Subcutaneous preadipocyte (primary cell): ENCODE measurements at places on chromosomes 13 and 19. TPM values are rescaled to one million over a fixed set of nuclear protein-coding genes. Genes with fewer than 3 reads are reported as not detected.

SIGLEC11 gene
- not detected in 2 replicates for total RNA-seq

LILRB1 gene
- not detected in 2 replicates for total RNA-seq

CYSLTR2 gene
- total RNA-seq: not detected in 2 replicates

SLC10A2 gene
- total RNA-seq: not detected in 2 replicates

ZNF845 gene
- total RNA-seq: 4.8 and 6.6 TPM in 2 replicates

TSPAN16 gene
- not detected in 2 replicates for total RNA-seq

SELENOV gene
- not detected in 2 replicates for total RNA-seq

CATSPERD gene
- not detected in 2 replicates for total RNA-seq

TMEM38A gene
- 0.73 and 0.78 TPM in 2 replicates for total RNA-seq

ATP8A2 gene
- under 0.01 TPM in 1 of 2 replicates, not detected in the other for total RNA-seq

CCDC122 gene
- total RNA-seq: 5.3 and 6.6 TPM in 2 replicates

CD209 gene
- not detected in 2 replicates for total RNA-seq

COX6B2 gene
- total RNA-seq: not detected in 2 replicates

ZNF93 gene
- 3.9 and 4.8 TPM in 2 replicates for total RNA-seq

KCNRG gene
- total RNA-seq: 2.6 and 3.7 TPM in 2 replicates

TIMM29 gene
- 21.7 and 28.3 TPM in 2 replicates for total RNA-seq

CYP4F2 gene
- not detected in 2 replicates for total RNA-seq

CACNA1A gene
- total RNA-seq: 6.6 and 9.2 TPM in 2 replicates

HSH2D gene
- not detected in 2 replicates for total RNA-seq
